AG20443 (cell line): ENCODE measurements at places on chromosomes 1 and 21.

GRCh38 chr21:38323721-38324531, 67.1 kb downstream of the KCNJ15 start:
- peak; percentile 66 for DNase-seq

- no peak for DNase-seq
These were observed 29.0 kb upstream of the CFHR4 start for GRCh38 chr1:196858811-196859210.

GRCh38 chr1:88060750-88061491, 623.2 kb upstream of the PKN2 start:
- no peak for DNase-seq

GRCh38 chr1:225464851-225465792, 37.3 kb upstream of the LBR start:
- no peak for DNase-seq

DNA sequence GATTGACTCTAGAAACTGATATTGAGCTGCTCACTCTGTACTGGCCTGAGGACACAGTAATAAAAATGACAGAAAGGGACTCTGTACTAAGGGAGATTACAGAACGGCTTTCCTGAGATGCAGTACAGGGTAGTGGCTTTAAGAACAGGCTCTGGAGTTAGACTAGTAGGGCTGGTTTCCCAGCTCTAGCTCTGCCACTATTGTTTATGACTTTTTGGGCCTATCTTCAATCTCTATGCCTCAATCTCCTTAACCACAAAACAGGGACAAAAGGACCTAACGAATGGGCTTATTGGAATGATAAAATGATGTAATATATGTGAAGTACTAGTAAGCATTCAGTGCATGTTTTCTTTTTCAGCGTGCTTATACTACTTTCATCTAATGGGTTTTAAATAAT, 1.4 kb downstream of the DEPDC1 start:
- peak; percentile 7 for DNase-seq

DNA sequence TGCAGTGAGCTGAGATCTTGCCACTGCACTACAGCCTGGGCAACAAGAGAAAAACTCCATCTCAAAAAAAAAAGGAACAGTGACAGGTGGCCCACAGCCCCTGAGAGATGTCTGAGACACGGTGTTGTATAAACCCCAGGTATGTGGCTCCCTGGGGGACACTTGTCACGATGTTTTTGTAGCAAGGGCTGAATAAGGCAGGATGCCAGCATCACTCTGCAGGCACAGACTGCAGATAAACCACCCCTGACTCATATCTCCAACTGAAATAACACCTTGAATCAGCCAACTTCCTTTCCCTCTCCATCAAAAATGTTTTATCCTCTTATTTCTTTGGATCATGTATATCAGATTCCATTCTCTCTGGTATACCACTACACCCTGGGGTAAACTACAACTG, 52.5 kb downstream of the NMNAT2 start:
- DNase-seq, result no peak

DNA sequence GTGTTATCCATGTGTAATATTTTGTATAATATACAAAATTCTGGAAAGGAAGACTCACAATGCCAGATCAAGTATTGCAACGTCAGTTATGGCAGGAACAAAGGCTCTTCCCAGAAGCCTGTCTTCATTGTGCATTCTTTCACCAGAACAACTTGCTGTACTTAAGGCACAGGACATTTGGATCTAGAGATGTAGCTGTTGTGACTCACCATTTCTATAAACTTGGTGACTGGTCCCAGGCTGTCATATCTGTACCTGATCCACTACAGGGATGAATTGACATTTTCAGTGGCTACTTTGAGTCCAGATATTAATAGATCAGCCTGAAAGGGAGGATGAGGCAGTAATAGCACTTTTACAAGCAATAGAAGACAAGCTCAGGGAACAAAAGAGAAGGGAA, 299.8 kb downstream of the DISC1 start:
- DNase-seq, result no peak

GRCh38 chr1:232505884-232506283, 124.0 kb downstream of the SIPA1L2 start:
- no peak for DNase-seq

DNA sequence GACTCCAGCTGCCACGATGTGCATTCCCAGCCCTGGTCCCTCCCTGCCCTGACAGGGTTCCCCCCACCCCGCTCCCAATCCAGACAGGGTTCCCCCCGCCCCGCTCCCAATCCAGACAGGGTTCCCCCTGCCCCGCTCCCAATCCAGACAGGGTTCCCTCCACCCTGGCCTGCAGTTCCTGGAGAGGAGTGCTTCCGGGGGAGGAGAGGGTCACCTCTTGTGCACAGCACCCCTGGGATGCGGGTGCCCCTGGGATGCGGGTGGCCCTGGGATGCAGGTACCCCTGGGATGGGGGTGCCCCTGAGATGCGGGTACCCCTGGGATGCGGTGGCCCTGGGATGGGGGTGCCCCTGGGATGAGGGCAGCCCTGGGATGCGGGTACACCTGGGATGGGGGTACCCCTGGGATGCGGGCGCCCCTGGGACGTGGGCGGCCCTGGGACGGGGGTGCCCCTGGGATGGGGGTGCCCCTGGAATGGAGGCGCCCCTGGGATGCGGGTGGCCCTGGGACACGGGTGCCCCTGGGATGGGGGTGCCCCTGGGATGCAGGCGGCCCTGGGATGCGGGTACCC, 36.7 kb upstream of the SLC19A1 start:
- DNase-seq, result no peak

DNA sequence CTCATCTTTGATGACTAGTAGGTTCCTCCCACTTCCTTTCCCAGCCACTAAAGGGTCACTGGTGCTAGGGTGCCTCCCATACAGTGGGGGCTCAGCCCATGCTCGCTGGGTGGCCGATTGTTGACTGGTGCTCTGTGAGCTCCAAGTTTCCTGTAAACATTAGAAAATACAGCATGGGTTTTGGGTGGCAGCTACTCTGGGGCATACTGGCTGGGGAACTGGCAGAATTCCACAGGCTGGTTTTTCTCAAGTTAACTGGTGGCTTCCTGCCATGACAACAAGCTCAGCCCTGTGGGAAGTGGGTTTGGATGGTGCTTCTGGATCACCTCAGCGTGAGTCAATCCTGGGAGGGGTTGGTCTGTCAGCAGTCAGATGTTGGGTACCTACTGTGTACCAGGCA, 28.7 kb upstream of the CRNN start:
- no peak for DNase-seq

GRCh38 chr21:26844258-26845065, 747 bp downstream of the ADAMTS1 start:
- DNase-seq, result peak; percentile 40

GRCh38 chr1:38662126-38662525, 197.4 kb downstream of the RRAGC start:
- no peak for DNase-seq

DNA sequence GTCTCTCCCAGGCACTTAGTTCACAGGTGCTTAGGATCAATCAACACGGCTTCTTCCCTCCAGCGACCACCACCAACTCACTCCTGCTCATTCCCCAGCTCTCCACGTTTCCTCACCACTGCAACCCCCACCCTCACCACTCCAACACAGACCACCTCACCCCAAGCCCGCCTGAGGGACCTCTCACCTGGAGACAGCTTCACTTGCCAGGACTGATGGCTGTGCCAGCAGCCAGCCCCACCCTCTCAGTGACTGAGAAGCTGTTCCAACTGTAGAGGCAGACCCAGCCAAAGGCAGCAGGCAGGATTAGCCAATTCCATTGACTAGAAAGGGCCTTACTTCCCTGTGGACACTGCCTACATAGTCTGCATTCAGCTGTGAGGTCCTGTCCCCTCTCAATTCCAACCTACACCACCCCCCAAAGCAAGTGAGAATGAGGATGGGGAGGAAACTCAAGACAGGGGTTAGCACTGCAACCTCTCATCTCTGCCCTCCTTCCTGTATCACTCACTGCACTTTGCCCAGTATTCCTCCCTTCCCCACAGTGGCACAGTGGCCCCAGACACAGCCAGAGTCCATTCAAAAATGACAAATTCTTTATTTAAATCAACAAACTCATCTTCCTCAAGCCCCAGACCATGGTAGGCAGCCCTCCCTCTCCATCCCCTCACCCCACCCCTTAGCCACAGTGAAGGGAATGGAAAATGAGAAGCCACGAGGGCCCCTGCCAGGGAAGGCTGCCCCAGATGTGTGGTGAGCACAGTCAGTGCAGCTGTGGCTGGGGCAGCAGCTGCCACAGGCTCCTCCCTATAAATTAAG, 7.6 kb downstream of the TAGLN2 start:
- no peak for DNase-seq

- DNase-seq, result peak; percentile 33
These were observed 13.6 kb downstream of the TUFT1 start for GRCh38 chr1:151553659-151554058.

DNA sequence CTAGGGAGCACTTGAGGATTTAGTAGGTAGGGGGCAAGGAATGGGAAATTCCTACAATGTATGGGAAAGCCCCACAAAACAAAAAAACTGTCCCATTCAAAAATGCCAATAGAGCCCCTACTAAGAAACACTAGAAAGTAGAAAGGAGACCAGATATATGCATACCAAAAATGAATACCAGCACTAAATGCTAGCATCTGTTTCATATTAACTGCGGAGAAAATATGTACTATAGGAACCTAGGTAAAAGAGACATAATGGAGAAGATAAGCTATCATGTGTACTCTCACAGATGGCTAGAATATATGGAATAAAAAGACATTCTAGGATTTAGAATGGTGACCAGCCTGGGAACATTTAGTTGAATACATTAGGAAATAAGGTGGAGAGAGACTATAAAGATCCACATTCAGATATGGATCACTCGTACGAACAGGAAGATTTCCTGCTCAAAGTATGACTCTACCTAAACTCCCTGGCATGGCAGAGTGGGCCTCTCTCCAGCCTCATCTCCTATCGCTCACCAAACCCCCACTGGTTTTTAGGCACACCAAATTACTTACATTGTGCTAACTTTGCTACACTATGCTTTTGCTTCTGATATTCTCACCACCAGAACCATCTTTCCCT, 18.3 kb downstream of the ZNHIT6 start:
- DNase-seq, result no peak

DNA sequence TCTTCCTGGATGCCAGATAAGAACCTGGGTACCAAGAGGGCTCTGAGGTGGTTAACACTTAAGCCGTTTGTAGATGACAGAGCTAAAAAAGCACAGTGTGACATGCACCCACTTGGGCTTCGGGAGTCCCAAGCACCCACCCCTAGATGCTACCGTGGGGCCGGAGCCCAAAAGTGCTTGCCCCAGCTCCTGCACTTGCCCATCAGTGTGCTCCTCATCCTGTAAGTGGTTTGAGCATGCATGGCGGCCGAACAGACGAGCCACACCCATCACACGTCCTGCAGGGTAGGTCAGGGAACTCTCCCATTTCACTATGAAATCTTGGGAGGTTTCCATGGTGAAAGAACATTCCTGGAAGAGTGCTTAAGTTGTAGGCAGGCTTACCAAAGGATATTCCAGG, 158.9 kb upstream of the TNR start:
- no peak for DNase-seq

DNA sequence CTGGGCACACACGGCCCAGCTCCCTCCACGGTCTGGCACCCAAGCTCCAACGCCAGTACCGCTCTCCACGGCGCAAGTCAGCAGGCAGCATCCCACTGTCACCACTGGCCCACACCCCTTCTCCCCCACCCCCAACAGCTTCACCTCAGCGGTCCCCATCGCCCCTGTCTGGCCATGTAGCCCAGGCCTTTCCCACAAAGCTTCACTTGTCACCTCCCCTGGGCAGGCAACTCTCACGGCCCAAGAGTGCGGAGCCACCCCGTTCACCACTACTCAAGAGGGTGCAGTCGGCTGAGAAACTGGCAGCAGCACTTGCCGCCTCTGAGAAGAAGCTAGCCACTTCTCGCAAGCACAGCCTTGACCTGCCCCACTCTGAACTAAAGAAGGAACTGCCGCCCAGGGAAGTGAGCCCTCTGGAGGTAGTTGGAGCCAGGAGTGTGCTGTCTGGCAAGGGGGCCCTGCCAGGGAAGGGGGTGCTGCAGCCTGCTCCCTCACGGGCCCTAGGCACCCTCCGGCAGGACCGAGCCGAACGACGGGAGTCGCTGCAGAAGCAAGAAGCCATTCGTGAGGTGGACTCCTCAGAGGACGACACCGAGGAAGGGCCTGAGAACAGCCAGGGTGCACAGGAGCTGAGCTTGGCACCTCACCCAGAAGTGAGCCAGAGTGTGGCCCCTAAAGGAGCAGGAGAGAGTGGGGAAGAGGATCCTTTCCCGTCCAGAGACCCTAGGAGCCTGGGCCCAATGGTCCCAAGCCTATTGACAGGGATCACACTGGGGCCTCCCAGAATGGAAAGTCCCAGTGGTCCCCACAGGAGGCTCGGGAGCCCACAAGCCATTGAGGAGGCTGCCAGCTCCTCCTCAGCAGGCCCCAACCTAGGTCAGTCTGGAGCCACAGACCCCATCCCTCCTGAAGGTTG, 97.6 kb downstream of the PIK3R3 start:
- DNase-seq, result no peak

GRCh38 chr21:45160198-45160597, 85.8 kb downstream of the ADARB1 start:
- no peak for DNase-seq

- DNase-seq, result no peak
These were observed 10.1 kb downstream of the CCDC185 start for GRCh38 chr1:223403184-223403815.

GRCh38 chr1:39631361-39632322, 7.8 kb downstream of the HEYL start:
- DNase-seq, result no peak

DNA sequence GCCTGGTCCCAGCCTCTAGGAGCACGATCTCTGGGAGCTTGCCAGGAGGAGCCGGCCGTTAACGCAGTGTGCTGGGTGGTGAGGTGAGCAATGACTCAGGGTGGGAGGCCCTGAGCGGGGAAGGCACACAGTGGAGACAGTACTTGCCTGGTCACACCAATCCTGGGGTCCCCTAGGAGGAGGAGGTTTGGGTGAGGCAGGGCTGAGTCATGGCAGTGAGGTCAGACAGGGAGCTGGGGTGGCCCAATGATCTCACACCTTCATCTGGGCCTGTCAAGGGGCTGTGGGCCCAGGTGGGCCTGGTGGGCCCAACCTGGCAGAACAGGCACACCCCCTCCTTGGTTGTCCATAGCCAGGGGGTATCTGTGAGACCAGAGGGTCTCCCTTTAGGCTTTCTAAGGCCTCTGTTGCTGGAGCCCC, 8.6 kb upstream of the EDN2 start:
- peak; percentile 81 for DNase-seq

GRCh38 chr1:41576620-41577019, 92.1 kb upstream of the EDN2 start:
- no peak for DNase-seq

- no peak for DNase-seq
These were observed 16.8 kb upstream of the PLEKHM2 start for GRCh38 chr1:15667362-15667761.

DNA sequence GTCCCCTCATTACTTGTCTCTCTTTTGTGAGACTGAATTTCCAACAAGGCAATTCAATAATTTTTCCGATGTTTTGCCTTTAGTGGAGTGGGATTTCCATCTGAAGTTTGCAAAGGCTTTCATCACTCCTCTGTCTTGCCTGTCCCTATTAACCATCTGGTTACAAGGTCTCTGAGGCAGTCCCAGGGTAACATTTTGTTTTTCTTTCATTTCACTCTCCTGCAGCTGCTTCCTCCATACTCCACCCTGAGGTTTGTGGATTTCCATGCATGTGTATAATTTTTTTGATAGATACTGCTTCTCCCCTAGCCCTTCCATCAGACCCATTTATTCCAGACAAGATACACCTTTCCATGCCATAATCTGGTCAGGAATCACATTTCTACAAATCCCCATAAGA, 366.8 kb downstream of the PTBP2 start:
- DNase-seq, result no peak

- no peak for DNase-seq
These were observed 25.4 kb upstream of the TENT5C start for GRCh38 chr1:117580436-117580835.

GRCh38 chr21:36891692-36892091, 74.8 kb downstream of the HLCS start:
- DNase-seq, result no peak
